ENCODE measurements at places on chromosomes 16 and 17.

DNA sequence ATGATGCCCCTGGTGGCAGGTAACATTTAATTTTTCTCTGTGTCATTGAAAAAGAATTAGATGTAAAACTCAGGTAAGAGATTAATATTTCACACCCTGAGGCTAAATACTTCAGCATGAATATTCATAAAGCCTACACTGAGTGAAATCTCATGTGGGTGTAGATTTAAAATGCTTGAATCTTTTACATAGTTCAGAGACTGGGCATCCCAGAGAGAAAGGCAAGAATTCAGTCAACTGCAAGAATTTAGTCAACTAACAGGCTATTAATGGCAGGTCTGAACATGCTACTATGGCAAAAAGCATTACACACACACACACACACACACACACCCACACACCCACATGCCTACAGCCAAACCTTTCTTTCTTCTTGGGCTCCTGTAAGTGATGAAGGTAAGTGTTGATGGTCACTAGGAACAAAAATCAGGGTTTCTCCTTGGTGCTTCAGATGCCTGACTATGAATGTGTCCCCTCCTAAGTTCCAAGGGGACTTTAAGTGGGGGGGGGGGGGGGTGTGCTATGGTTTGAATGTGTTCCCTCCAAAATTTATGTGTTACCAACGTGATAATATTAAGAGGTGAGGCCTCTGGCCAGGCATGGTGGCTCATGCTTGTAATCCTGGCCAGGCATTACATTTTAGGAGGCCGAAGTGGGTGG, 63.7 kb upstream of the PSMD7 start:
- no peak for DNase-seq

- no peak for DNase-seq
Measured at GRCh38 chr16:66159987-66160386, 206.5 kb upstream of the CDH5 start.

- no peak for DNase-seq
Measured at GRCh38 chr17:77371117-77371887, 230.5 kb downstream of the SEC14L1 start.

DNA sequence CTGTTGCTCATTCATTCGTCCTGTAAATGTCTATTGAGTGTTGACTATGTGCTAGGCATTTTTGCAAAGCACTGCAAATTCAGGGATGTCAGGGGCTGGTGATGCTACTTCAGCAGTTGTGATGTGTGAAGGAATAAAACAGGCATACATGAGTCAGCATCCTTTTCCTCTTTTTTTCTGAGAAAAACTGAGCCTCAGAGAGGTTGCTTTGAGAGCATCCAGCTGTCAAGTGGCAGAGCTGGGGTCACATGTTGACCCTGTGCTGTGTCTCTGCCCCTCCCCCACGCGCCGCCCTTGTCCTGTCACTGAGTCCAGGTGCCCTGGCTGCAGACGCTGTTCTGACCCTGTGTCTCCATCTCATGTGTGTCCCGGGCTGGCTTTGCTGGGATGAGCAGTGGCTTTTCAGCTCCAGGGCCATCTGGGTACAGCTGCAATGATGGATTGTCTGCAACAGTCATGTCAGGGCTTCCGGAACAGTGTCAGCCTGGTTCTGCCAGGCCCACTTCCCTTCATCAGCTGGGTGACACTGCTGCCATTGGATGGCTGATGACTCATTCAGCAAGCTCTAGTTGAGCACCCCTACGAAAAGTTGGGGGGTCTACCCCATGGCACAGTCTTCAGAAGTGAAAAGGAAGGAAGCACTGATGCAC, 14.9 kb downstream of the SEC14L5 start:
- DNase-seq, result no peak

- DNase-seq, result no peak
Measured at GRCh38 chr17:67632141-67632540, 85.6 kb upstream of the NOL11 start.

DNA sequence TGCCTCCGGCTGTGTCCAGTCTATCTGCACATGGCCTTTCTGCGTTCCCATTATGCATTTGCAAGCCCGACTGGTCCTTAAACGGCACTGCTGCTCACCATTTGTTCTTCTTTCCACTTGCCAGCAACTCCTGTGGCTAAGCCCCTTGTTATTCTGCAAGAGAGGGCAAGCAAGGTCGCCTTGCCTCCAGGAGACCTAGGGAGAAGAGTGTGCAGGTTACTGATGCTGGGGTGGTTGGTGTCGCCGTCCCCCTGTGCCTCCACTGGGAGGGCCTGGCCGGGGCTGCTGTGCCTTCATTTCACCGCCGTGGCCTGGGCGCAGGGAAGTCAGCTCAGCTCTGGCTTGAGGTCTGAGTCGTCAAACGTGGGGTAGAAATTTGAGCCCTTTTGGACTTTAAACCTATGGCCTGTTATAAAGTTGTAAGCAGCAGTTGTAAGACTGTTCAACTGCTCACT, 12.7 kb downstream of the SLC6A4 start:
- no peak for DNase-seq

GRCh38 chr16:70758786-70759185, 42.2 kb downstream of the VAC14 start:
- no peak for DNase-seq

DNA sequence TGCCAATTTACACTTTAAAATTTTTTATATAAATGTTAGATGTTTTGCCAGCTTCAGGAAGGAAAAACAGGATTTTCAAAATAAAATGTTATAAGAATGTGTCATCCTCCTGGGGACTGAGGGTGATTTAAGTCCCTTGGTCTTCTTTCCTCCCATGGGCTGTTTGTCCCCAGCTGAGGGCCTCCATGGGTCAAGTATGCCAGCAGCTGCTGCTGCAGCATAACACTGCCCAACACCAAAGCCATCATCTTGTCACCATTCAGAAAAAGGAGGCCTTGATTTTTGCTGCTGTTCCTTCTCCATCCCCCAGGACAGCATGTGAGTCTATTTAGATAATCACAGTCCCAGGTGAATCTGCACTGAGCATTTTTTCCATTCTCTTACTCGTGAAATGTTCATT, 188.5 kb downstream of the LGALS9B start:
- DNase-seq, result no peak

- no peak for DNase-seq
Measured at GRCh38 chr16:55508271-55508921, 476 bp upstream of the LPCAT2 start.

- no peak for DNase-seq
Measured at GRCh38 chr17:4394208-4395110, 28.0 kb upstream of the UBE2G1 start.

DNA sequence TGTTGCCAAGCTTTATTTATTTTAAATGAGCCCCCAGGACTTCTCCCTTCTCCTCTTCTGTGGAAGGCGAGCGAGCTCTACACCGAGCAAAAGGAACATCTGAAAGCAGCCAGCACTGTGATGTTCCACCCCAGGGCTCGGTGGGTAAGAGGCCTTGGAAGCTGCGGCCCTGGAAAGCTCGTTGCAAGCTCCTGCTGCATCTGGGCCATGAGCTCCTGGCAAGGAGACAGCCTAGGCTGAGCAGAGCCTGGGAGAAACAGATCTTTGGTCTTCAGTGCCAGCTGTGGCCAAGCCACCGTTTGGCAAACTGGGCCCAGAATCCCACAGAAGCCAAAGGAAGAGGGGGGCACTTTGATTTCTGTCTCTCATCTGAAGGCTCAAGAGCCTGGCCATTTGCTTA, 114.1 kb downstream of the ENGASE start:
- DNase-seq, result no peak

DNA sequence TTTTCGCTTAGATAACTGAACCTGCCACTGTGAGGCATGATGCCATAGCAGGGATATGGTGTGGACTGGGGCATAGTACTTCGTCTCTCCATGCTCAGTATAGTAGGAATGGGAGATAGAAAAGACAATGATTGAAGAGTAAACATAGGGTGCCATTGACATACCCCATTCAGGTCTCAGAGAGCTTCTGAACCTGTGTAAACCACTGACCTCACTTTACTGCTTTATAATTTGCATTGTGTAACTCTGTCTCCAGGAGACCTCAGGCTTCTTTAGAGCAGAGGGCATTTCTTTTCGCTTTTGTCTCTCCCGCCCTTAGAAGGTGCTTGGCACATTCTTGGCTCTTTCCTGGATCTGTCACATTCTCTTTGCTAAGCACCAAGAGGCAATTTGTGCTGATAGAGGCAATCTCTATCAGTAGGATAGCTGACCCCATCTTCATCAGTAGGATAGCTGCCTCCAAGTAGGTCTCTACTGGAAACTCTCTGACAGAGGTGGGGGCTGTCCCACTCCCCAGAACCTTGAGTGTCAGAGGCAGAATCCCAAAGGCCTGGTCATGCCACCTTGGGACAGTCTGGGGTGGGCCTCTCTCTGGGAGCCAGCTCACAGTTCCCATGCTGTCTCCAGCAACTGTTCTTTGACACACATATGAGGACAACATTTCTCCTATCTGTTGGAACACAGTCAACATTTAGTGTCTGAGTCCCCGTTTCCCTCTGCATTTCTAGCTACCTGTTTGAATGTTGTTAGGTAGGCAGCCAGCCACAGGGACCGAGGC, 181.9 kb downstream of the UTP18 start:
- DNase-seq, result no peak

GRCh38 chr17:2692781-2693135, 18.8 kb downstream of the CLUH start:
- DNase-seq, result no peak

DNA sequence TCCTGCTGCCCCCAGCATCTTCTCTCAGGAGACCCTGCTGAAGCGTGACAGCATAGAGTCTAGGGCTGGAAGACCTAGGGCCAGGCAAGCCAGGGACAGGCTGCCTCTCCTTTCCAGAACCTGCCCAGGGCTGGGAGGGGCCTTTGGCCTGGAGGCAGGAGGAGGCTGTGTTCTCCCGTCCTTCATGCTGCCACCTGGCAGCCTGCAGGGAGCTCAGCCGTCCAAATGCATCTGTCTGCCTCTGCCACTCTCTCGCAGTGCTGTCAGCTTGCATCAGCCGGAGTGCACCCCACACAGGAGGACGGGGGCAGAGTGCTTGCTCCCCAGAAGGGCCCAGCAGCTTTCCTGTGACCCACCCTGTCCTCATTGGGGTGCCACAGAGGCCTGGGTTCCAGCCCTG, 31.3 kb downstream of the ARHGAP23 start:
- no peak for DNase-seq

- DNase-seq, result no peak
Measured at GRCh38 chr17:9206741-9207332, 185.5 kb downstream of the NTN1 start.

- DNase-seq, result no peak
Measured at GRCh38 chr16:88804552-88805339, 1.2 kb downstream of the CDT1 start.

GRCh38 chr17:76241204-76241538, 878 bp upstream of the RNF157 start:
- no peak for DNase-seq

DNA sequence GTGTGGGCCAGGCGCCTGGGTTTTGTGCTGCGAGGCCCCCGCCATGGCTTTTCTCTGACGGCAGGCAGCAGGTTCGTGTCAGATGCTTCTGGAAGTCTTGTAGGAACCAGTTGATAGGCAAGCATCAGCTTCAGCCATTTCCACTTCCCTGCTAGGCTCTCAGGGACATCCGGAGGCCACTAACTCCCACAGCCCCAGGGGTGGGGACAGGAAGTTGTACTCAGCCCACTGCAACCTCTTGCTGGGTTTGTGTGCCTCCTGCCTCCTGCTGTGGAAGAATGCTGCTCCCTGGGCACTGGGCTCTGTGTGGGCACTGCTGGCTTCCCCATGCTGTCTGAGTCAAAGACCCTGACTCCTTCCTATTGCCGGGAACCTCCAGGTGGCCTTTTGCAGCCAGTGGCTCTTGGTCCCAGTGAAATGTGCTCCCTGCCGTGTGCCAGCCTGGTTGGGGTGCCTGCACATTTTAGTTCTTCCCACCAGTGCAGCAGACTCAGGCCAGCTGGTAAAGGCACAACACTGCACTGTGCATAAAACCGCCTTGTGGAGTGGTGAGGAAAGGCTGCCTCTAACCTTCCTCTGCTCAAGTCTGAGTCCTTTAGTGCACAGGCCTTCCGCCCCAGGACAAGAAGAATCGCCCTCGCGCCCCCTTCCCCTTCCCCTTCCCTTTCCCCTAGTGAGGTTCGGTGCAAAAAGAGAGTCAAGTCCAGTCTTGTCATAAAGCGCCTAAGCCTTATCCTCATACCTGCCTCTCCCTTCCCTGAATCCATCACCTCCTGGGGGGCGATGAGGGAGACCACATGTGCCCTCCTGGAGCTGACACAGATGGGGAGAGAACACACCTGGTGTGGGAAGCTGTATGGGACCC, 16.6 kb downstream of the LDHD start:
- no peak for DNase-seq

DNA sequence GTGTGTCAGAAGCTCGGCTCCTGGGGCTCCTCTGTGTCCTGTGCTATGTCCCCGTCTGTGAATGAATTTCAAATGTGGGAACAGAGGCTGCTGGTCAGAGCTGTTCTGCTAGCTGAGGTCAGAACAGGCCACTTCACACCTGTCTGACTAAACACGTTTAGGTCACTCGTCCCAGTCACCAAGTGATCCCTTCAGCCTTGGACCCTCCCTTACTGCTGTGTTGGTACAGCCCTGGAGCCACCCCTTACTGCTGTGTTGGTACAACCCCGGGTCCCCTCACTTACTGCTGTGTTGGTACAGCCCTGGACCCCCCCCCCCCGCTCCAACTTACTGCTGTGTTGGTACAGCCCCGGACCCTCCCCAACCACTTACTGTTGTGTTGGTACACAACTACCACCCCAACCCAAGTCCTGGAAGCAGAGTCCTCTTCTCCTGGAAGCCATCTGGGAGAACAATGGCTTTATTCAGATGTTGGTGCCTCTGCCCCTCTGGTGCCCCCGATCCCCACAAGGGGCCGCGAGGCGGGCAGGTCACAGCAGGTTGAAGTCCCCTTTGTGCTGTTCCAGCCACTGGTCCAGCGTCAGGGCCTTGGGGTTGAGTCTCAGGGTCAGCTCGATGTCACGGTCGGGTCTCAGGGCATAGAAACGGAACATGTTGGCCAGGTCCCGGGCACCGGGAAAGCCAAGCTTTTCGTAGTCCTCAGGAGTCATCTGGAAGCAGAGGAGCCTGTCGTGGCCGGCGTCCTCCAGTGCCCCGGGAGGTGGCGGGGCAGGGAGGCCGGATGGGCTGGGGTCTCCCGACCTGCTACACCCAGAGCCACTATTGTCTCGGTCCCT, 13.0 kb downstream of the NMRAL1 start:
- DNase-seq, result no peak

DNA sequence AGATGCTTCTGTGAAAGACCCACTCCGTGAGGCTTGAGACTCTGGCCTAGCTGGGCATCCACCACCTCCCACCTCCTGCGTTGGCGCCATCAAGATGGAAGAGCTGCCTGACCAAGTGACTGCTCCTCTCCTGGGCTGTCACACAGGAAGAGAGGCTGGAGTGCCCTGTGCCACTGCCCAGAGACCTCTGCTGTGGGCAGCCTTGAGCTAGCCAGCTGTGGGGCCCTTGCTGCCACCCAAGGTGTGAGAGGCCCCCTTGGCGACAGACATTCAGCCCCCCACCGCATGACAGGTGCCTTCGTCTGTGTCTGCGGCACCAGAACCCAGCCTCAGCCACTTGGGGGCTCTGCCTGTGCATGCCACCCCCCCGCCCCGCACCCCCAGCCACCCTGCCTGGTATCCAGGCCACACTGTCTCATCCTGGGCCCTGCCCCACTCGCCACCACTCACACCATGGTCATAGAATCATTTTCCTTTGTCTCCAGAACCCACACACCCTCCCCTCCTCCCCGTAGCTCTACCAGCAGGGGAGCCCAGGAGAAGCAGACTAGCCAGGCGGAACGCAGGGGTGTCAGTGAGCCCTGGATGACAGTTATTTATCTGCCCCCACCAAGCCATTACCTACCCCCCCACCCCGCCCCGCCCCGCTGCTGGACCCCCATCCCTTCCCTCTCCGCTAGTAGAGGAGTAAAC, 120.9 kb upstream of the LHX1 start:
- DNase-seq, result no peak

GRCh38 chr17:62676952-62677596, 49.6 kb downstream of the MRC2 start:
- no peak for DNase-seq

All from memory B cell (primary cell).